ENCODE measurements at places on chromosomes 7 and 10. TPM values are rescaled to one million over a fixed set of nuclear protein-coding genes. Genes with fewer than 3 reads are reported as not detected.

C7orf57 gene
- 0.47 TPM for total RNA-seq

COA1 gene
- total RNA-seq: 135 TPM

FGL2 gene
- total RNA-seq: not detected

CPN1 gene
- not detected for total RNA-seq

AMPH gene
- total RNA-seq: not detected
